ENCODE measurements at places on chromosomes 7 and 10.
A peak's percentile ranks its signal among the peaks of the same experiment; 100 is the strongest.

DNA sequence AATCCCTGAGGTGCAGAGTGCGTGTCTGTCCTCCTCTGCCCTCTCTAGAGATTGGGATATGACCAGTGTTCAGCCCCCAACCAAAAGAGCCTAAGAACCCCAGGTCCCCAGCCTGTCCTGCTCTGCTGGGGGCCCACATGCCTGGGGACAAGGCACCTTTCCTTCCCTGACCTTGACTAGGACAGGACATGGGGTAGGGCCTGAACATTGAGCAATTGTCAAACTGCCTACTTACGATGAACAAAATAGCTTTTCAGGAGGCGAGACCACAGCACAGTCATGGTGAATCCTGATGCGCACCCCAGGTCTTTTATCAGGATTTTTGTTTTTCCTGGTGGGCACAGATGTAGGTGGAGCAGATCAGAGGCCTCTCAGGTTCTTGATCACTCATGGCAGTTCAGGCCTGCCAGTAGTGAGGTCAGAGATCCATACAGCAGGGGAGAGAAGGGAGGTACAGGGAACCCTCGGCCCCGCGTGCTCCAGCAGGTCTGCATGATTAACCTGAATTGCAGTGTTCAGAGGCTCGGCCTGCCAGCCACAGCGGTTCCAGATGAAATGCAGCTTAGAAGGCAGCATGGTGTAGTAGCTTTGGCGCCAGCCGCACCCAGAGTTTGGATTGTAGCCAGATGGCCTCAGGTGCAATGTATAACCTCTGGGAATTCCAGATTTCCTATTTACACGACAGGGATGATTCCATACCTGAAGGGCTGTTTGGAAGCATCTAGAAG is 191.3 kb downstream of the CUX1 start:
- peak; percentile 78 for DNase-seq

DNA sequence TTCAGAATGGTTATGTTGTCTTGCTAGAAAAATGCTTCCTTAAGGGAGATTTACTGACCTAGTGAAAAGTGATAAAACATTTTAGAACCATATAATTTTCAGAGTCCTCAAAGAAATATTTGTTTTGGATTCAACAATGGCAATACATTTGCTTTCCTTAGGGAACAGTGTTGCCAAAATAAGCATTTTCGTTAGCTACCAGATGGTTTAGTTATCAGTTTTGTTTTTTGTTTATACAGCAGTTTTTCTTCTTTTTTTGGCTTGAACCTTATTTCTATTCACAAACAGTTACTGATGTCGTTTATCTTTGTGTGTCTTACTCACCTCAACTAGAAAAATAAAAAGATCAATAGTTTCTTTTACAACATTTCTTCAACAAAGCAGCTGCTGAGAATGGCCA is 48.6 kb downstream of the EXOC4 start:
- no peak for DNase-seq

- DNase-seq = no peak
Measured at GRCh38 chr7:104855861-104856260, 158.1 kb upstream of the KMT2E start.

DNA sequence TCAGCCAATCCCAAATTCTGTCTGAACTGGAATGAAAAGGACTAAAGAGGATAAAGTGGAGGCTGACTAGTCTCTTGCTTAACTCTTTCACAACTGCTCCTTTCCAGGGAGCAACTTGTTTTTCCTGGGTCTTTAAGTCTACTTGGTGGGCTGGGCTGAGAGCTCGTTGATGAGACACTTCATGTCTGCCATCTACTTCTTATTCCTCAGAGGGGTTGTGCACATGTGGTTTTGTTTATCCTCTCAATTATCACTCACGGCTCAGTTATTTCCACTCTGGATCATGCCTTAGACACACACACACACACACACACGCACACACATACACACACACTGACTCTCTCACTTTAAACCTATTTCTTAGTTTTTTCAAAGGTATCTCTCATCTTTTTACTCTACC is 298.6 kb upstream of the MTPN start:
- DNase-seq = no peak

DNA sequence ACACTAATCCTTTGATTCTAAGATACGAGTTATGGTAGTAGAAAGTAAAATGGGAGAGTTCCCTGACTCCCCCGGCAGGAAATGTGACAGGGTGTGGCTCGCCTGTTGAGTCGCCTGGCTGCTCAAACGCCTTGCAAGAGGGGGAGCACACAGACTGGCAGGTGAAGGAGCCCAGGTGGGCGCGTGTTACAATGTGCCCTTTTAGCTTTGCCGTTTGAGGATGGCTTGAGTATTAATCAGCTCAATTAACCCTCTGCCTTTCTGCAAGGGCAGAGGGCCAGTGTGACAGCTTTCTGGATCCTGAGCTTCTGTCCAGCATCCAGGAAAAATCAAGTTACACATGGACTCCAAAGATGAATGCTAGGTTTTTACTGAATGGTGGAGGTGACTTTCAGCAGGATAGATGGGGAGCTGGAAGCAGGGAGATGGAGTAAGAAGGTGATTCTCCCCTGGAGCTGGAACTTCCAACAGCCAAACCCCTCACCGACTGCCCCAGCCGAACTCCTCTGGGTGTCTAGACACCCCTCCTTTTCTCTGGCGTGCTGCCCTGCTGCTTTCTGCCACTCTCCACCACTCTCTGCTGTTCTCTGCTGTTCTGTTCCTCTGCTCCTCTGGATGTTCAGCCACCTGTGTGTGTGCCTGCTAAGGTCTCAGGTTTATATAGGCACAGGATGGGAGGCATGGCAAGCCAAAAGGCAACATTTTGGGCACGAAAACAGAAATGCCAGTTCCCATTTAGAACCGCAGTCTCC is 548.8 kb upstream of the KCND2 start:
- DNase-seq = no peak

DNA sequence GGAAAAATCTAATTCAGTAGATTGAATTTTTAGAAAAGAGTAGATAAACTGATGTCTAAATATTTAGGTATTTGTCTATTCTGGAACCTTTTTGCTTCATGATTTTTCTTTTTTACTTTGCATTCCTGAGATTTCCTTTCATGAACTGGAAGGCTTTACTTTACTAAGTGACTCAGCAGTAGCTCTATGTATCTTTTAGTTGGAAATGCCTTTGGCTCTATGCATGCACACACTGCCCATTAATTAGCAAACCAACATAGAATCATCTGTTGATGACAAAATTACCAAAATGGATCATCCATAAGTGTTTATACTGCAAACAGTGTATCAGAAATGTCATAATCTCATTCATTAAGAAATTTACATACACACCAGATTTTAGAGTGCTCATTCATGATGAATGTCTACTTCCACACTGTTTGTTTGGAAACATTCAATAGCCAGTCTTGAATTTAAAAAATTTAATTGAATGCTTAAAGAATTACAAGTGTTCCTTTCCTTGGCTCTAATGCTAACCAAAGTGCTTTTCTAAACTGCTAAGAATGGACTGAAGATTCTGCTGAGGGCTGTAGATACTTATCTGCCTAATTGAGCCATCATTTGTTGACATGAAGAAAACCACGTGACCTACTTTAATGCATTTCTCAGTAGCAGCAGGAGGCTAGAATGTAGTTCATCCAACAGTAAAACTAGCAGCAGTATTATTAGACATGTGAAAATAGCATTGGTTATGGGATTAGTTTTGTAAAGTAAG is 282.0 kb downstream of the ADK start:
- peak; percentile 52 for DNase-seq

DNA sequence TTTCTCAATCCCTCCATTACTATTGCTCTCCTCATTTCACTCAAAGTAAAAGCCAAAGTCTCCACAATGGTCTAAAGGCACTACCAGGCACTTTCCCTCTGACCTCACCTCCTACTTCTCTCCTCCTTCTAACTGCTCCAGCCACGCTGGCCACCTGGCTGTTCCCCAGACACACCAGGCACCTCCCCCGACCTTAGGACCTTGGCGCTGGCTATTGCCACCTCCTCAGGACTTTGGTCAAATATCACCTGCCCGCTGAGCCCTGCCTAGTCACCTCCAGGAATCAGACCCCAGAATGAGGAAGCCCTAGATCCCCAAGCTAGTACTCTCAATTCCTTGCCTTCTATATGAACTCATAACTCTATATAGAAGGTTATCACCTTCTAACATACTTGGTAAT is 66.2 kb upstream of the STEAP1B start:
- no peak for DNase-seq

DNA sequence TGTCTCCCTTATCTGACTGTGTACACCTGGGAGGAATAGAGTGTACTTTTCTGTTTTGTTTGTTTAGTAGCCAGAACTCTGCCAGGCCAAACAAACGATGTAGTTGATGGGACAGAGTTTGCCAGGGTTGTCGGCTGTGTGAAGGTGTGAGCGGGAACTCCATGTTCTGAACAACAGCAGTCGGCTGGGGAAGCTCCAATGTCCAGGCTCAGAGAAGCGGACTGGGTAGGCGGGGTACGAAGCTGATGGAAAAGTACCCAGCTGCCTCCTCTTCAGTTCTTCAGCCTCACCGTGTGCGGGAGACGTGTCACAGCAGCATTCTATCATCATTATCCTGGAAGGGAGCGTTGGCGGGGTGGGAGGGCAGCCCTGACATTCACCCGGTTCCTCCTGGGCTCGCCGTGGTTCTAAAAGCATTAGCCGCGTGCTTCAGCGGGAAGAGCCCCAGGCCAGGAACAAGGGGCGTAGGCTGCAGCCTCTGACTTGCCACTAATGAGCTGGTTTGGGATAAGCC is 52.9 kb downstream of the PFKFB3 start:
- no peak for DNase-seq

DNA sequence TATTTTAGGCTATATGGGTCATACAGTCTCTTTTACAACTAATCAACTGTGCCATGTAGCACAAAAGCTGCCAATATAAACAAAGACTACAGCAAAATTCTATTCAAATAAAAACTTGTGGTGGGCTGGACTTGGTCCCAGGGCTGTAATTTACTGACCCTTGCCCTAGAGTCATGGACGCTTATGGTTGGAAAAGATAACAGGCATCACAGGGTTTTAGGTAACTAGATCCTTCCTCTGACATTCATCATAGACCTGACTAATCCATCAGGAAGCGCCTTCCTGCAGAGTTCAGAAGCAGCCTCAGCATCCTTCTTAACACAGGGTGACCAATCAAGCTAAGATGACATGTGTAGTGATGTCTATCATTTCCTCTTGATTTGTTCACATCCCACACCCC is 40.2 kb upstream of the GPAM start:
- no peak for DNase-seq

DNA sequence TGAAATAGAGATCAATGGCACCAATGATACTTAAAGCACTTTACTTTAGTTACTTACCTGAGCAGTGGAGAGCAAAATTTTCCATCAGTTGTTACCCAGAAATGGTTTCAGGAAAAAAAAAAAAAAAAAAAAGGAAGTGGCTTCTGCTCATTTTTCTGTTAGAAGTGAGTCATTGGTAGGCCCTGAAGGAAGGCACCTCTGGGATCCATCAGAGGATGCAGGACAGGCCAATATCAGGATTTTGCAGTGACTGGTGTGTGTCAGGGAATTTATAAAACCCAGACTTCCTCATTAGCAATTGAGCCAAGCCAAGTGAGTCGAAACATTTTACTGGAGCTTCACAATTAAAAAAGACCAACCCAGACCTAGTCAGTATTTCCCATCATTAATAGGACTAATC is 2.3 kb upstream of the SMIM30 start:
- no peak for DNase-seq

GRCh38 chr10:22435650-22436049 is 90.4 kb downstream of the SPAG6 start:
- no peak for DNase-seq

GRCh38 chr10:116815641-116816415 is 33.5 kb upstream of the ENO4 start:
- no peak for DNase-seq

DNA sequence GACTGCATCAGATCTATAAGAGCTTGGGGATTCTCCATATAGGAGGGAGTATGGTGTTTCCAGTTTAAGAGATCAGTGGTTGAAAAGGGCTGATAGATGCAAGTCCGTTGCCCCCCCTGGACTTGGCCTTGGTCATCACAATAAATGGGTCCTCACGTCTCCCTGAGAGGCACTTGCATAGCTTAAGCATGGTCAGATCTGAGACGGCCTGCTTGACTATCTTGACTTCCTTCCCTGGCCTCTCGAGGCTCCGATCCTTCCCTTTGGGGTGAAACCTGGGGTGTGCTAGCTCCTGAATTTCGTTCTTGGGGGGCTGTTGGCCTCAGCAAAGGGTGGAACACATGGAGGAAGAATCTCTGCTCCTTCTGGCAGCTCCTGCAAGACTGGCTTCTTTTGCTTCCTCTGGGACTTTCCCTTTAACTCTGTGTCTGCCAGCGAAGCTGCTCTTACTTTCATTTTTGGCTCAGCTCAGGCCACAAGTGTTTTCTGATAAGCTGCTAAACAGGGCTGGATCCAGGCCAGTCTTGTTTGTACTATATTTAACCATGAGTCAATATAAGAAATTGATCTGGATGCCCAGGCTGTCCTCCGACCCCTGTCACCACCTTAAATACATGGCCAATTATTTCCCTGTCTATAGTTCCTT is 11.2 kb upstream of the ZNF485 start:
- no peak for DNase-seq

- peak; percentile 52 for DNase-seq
Measured at GRCh38 chr7:136868496-136869000, at the start of gene CHRM2. Gene CHRM2 (plus strand): TSS chr7:136868652. CDS start chr7:137014866, 146,214 bp downstream.

- DNase-seq = no peak
Measured at GRCh38 chr7:1544178-1544895, 11.7 kb downstream of the TMEM184A start.

DNA sequence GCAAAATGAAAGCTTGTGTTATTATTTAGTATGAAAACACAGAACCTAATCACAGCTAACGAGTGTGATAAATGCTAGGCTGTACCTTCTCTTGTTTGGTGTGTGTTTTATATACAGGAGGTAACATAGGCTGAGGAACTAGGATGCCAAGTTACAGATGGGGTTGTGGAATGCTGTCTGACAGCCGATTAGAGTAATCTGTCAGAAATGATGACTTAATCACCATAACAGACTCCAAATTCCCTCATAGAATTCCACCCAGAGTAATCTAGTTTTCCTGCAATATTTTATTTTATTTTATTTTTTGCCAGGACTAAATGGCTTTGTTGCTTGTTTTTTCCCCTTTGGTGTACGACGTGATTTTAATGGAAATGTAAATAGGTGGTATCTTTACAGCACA is 221.2 kb downstream of the CELF2 start:
- DNase-seq = no peak

DNA sequence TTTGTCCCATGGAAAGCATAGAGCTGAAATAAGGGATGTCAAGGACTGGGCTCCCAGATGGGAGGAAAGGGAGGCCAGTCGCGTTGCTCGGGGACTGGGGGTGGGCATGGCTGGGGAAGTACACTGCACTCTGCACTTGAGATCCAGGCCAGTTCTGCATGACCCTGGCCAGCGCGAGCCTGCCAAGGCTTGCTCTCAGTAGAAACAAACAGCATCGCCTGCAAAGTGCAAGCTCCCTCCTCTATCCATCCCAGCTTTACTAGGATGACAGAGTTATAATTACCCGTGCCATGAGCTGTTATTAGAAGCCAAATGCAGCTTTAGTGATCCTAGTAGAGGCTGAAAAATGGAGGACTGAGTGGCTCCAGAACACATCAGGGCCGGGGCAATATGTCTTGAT is 43.9 kb upstream of the PDCD4 start:
- no peak for DNase-seq

- DNase-seq = no peak
Measured at GRCh38 chr7:91424371-91424770, 160.1 kb downstream of the FZD1 start.
